ENCODE measurements at places on chromosomes 1 and 21. TPM values are rescaled to one million over a fixed set of nuclear protein-coding genes. Genes with fewer than 3 reads are reported as not detected.

DNA sequence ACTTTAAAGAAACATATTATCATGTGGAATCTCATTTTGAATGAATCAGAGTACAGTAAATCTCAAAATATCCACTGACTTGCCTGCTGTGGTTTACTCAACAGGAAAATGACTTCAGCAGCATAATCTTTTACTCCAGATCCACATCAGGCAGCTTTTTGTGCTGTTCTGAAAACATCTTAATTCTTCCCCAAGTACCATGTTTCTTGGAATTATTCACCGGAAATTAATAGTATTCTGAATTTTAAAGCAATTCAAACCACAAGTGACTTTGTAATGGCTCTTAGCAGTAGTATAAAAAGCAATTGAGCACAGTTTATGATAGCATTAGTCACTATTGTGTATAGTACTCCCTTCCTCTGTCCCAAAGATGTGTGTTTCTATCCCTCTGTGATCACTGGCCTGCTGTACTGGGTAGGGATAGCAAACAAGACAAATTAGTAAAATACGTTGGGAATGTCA lies 64.2 kb upstream of the ERRFI1 start:
- no peak for DNase-seq

- no peak for DNase-seq
These were observed 78.4 kb upstream of the ERRFI1 start for GRCh38 chr1:8104278-8105236.

The A3GALT2 gene
- not detected for polyA plus RNA-seq

The WNT2B gene
- polyA plus RNA-seq: 1.8 TPM

The LDLRAD1 gene
- polyA plus RNA-seq: not detected

DNA sequence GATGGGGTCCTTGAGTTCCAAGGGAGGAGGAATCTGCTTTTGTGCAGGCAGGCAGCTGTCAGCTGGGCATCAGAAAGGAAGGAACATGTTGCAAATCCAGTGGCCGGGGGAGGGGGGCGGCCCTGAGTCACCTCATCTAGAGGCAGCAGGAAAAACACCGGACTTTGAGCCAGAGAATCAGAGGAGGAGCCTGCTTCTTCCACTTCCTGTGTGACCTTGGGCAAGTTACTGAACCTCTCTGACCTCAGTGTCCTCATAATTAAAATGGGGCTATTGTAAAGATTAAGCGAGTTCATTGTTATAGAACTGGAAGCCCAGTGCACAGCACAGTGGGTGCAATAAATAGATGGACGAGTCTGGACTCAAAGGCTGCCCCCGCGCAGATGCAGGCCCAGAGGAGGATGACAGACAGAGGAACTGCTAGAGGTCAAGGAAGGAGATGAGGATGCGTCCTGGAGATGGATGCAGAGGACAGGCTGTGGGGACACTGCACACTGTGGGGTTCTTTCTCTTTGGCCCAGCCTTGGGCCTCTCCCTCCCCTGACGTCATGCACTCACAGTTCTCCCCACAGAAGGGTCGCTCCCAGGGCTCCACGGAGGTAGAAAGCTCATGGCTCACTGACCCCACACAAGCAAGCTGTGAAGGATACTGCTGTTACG lies 714.3 kb downstream of the MATN1 start:
- DNase-seq: no peak

- no peak for DNase-seq
These were observed at the start of gene HAPLN2 for GRCh38 chr1:156618853-156619581. Gene HAPLN2 (plus strand): TSS chr1:156619415. CDS start chr1:156623491, 4,076 bp downstream.

The RHBG gene
- polyA plus RNA-seq: 10.7 TPM

DNA sequence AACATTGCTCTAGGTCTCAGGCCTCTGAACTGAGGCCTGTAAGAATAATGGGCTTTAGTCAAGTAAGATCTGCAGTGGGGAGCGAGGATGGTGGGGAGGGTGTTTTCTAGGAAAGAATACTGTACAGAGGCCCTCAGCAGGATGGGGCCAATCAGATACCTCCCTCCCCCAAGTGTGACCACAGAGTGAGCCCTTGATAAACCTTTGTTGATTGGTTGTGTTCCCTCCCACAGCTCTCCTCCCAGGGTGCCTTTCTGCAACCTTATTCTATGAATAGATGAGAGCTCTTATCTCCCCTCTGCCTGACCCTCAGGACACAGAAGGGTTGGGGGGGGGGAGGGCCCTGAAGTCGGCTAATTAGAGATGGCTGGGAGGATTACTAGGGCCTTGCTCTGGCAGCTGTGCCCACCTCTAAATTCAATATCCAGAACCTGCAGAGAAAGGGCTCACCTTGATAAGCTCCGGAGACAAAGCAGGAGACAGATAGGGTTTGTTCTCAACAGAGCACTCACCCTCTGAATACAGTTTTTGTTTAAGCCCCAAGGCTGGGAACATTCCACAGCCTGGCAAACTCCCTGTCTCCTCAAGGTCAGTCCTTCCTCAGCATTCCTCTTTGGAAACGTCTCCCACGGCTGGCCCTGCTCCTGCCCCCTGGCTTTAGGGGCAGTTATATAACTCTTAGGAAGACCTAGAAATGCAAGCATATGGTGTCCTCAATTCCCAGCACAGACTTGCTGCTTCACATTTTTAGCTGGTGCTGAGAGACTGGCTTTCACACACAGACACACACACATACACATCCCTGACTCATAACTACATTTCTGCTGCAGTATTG lies 42.9 kb downstream of the ATP1A1 start:
- no peak for DNase-seq

- no peak for DNase-seq
These were observed 95.1 kb downstream of the LIPI start for GRCh38 chr21:14115646-14116045.

The LAMC1 gene
- 310 TPM for polyA plus RNA-seq

The ADAM30 gene
- polyA plus RNA-seq: not detected

The GUCA2A gene
- polyA plus RNA-seq: not detected

DNA sequence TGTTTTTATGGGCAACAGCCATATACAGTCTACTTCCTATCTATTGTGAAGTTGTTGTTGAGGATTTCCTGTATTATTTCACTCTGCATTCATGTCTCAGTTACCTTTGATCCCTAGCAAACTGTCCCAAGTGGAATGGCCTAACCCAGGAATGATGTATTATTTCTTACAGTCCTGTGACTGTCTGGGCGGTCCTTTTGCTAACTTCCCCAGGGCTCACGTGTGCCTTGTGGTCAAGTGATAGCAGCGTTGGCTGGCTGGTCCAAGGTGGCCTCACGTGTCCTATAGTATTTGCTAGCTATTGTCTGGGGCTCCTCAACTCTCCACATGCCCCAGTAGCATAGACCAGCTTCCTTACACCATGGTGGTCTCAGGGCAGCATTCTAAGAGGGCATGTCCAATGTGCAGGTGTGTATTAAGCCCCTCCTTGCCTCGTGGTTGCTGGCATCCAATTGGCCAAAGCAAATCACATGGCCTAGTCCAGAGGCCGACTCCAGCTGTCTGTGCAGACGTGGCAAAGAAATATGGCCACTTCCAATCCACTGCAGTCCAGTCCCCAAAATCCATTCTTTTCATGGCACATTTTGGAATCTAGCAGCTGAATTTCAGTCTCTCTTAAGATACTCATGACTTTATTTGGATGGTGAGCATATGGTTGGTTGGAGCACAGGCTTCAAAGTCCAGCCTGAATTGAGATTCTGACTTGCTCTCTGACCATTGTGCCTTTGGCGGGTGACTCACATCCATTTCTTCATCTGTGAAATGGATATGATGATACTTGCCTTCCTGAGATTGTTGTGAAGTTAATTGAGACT lies 94.1 kb downstream of the GALNT2 start:
- no peak for DNase-seq

The RGSL1 gene
- polyA plus RNA-seq: not detected

The GBP5 gene
- 0.33 TPM for polyA plus RNA-seq

DNA sequence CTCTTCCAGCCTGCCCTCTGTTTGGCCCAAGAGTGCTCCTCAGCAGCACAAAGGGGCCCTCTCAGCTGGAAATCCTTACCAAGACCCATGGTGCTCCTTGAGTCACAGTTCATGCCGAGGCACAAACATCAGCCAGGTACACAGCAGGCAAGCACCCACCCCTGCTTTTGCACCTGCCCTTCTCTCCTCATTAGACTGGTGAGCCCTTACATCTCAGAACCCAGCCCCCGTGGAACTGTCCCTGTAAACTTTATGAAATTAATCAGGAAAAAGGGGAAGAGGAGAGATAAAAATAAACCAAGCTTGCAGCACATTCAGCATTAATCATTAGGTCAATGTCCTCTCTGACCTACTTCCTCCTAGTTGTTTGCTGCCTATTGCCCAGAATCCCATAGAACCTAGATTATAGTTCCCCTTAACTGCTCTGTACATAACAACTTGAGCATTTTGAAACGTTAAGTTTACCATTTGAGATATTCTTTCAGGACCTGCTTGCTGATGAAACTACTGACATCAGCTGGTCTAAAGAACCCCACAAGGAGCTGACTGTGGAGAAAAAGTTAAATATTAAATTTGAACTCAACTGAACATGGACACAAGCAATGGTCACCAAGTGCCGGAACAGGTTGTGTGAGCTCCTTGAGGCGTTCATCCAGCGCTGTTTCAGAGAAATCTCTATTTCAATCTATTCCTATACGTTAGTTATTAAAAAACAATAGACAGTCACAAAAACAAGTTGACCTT lies 738.4 kb downstream of the MATN1 start:
- no peak for DNase-seq

The HTR6 gene
- polyA plus RNA-seq: 1.4 TPM

DNA sequence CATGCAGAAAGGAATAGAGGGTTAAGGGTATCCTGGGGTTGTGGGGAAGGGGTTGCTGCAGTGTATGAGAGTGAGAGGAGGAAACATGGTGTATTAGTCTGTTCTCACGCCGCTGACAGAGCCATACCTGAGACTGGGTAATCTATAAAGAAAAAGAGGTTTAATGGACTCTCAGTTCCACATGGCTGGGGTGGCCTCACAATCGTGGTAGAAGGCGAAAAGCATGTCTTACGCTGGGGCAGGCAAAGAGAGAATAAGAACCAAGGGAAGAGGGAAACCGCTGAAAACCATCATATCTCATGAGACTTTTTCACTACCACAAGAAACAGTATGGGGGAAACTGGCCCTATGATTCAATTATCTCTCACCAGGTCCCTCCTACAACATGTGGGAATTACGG lies 17.7 kb downstream of the OSBPL9 start:
- no peak for DNase-seq

- DNase-seq: no peak
These were observed 307.2 kb upstream of the LYPLAL1 start for GRCh38 chr1:218866507-218866906.

The TADA1 gene
- polyA plus RNA-seq: 27.5 TPM
